ENCODE measurements at places on chromosomes 3 and 15.

- no peak for DNase-seq
Measured at GRCh38 chr3:4829031-4829394, 150.2 kb upstream of the BHLHE40 start.

GRCh38 chr15:63597821-63598220 lies 634 bp downstream of the FBXL22 start:
- no peak for DNase-seq

- DNase-seq = no peak
Measured at GRCh38 chr15:69540622-69541021, 88.0 kb downstream of the RPLP1 start.

DNA sequence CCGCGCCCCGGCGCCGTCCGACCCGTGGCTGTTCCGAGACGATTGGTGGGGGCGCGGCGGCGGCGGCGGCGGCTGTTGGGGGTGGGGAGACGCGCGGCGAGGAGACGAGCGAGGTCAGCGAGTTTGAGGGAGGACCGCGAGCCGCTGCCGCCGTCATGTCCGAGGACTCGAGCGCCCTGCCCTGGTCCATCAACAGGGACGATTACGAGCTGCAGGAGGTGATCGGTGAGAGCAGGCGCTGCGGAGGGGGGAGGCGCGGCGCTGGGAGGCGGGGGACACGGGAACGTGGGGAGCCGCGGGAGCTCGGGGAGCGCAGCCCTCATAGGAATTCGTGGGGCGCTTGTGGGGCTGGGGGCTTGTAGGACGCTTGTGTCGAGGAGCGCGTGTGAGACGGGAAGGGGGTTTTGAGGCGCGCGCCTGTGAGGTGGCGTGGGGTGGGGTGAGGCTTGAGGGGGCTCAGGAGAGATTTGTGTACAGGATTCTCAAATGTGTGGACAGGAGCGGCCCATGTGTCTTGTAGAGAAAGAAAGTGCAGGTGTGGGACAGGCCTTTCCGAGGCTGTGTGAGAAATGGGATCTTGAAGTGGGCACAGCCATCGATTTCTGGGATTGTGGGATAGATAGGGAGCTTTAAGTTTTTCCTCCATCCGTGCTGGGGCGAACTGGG lies 518 bp downstream of the OXSR1 start:
- DNase-seq = no peak

GRCh38 chr15:74763416-74763815 lies 14.8 kb downstream of the CYP1A2 start:
- DNase-seq = no peak

GRCh38 chr3:88626456-88627120 lies 476.8 kb downstream of the C3orf38 start:
- DNase-seq = no peak
